NCI-H2081 treated with DMSO at 0.1 percent for 48 hours (cell line): ENCODE measurements at places on chromosomes 3 and 15.

DNA sequence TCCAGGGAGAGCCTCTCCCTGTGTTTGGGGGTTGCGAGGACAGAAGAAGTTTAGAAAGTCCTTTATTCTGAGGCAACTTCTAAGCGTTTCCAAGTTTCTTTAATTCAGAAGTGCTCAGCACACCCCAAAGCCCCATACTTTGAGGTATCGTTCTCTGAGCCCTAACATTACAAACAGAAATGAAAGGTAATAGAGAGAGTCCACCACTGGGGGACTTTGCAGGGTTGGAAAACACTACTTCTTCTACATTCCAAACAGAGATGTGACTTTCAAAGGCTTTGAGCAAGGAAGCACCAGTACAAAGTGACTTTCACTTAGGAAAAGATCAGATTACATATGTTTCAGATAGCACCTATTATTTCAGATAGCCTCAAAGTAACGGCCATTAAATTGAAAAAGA is 6.2 kb upstream of the ZNF280D start:
- DNase-seq = no peak

DNA sequence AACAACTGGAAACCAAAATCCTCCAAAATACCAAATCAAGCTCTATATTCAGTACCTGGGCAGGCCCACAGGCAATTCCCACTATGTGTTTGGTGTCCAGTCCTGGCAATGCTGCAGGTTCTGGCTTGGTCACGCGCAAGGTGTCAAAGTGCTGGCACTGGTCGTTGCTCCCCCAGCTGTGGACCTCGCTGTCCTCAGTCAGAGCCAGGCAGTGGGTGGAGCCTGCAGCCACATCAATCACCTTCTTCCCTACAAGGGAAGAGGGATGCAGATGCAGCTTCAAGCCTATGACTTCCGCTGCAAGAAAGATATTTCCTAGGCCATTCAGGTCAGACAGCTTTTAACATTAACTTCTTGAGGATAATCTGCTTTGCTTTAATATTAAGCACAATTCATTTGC is 61.3 kb downstream of the HERC2 start:
- no peak for DNase-seq

DNA sequence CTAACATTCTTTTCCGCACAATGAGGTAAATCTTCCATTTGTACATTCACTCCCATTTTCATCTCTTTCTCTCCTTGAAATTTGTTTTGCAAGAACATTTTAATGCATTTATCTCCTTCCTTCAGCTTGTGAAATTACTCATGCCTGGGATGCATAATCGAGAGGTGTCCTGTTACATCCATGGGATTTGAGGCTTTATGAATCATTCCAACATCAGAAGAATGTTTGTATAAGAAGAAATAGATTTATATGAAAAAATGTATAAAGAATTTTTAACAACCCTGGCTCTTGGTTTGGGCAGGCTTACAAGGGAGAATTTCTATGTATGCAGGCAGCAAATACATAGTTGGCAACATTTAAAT is 93.2 kb upstream of the MBNL1 start:
- DNase-seq = no peak

DNA sequence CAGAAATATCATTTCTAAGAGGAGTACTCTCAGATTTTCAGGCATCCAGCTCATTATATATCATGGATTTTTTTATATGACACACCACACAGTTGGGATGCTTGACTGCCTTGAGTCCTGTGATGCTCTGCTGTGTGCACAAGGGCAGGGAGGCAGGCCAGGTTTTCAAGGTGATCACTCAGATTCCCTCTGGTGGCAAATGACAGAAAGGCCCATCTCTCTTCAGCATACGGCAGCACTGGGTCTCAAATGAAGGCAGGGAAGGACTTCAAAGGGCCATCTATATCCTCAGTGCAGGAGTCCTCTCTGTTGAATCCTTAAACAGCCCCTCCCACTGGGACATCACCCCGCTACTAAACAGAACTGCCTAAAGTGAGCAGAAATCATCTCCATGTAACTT is 54.8 kb upstream of the MYO5C start:
- DNase-seq = no peak

DNA sequence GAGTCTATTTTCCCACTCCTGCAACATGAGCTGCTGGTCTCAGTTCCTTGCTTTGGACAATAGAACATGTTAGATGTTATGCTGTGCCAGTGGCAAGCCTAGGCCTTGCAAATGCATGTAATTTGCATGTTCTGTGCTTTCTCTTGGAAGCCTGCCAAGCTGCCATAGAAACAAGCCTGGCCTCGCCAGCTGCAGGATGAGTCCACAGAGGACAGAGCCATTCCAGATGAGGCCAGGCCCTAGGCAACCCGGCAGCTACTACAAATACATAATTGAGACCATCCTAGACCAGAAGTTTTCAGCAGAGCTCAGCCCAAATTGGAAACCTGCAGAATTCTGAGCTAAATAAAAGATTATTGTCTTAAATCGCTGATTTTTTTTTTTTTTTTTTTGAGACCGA is 39.6 kb downstream of the TRIM69 start:
- no peak for DNase-seq

DNA sequence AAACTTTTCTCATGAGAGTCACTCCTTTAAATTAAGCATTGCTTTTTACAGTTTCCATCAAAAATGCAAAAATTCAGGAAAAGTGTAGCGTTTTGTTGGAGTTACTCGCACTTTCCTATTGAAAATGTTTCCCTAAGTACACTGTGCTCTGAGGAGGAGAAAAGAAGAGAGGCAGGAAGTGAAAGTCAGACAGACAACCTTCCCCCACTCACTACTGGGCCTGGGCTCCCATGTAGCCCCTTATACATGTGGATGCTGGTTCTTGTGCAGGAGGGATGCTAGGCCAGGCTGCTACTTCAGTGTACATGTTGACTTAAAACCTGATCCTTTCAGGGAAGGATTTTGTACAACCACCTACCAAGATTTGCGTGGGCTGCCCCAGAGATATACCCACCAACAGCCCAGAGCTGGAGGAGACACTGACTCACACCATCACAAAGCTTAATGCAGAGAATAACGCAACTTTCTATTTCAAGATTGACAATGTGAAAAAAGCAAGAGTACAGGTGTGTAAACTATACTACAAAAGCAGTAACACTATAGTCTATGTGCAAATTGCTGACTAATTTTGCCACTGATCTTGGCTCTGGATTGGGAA is 15.1 kb downstream of the KNG1 start:
- no peak for DNase-seq

GRCh38 chr3:152226176-152226575 is 42.6 kb upstream of the MBNL1 start:
- no peak for DNase-seq

DNA sequence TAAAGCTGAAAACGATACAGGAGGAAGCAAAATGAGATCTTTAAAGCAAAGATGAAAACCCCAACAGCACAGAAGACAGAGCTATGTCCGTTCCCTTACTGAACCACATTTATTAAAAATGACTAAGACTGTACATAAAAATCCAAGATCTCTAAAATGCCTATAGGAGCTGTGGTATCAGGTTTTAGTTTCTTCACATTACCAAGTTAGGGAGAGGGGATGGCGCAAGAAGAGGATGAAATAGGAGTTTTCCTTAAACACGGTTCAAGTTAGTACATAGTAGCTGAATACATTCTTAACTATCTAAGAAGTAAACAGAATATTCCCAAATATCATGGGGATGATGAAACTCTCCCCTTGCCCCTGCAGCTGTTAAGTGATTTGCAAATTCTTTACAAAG is 6.3 kb downstream of the EOMES start:
- DNase-seq = no peak

GRCh38 chr15:94040541-94041248 is 190.7 kb upstream of the MCTP2 start:
- no peak for DNase-seq

- DNase-seq = no peak
Measured at GRCh38 chr15:77623755-77624524, 8.8 kb downstream of the LINGO1 start.

DNA sequence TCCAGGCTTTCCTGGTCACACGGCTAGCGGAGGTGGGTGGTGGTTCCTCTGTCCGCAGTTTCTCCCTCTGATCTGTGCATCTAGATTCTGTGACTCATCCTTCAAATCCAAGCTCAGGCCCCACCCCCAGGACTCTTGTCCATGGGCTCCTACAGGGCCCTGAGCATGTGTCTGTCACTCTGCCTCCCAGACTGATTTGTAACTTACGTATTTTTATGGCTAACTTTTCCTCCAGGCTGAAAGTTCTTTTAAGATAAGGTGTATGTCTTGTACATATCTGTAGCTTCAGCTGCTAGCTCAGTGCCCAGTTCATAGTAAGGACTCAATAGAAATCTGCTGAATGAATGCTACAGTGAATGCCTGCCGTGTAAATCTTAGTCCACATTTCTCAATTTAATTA is 8.0 kb downstream of the ESYT3 start:
- DNase-seq = no peak

GRCh38 chr3:38739396-38739689 is 76.7 kb downstream of the SCN10A start:
- no peak for DNase-seq

- DNase-seq = no peak
Measured at GRCh38 chr3:153835540-153835939, 285.6 kb upstream of the ARHGEF26 start.

DNA sequence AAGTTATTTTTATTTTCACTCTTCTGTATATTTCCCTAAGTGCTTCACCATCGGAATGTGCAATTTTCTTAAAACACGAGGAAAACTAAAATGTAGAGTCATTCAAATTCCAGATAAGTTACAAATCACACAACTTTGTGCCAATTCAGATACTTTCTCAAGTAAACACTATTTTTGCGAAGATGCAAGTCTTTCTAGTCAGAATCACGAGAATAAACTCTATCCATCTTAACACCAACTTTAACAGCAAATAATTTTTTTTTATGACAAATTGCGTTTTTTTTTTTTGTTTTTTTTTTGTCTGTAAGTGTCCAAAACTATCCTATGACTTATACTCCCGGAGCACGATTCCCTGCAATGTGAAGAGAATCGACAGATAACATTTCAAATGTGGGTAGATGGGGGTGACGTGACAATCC is 1.3 kb downstream of the STAG1 start:
- no peak for DNase-seq

DNA sequence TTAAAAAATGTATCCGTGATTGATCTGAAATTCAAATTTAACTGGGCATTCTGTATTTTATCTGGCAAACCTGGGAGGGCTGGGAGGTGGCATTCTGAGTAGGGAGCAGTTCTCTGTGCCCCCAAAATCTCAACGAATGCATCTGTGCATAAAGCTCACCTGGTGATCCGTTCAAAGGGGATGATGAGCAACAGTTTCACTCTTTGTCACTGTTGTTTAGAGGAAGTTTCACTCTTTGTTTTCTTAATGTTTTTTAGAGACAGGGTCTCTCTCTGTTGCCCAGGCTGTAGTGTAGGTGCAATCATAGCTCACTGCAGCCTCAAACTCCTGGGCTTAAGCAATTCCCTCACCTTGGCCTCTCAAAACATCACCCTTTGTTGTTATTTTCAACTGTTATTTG is 186.7 kb downstream of the SSR3 start:
- no peak for DNase-seq

DNA sequence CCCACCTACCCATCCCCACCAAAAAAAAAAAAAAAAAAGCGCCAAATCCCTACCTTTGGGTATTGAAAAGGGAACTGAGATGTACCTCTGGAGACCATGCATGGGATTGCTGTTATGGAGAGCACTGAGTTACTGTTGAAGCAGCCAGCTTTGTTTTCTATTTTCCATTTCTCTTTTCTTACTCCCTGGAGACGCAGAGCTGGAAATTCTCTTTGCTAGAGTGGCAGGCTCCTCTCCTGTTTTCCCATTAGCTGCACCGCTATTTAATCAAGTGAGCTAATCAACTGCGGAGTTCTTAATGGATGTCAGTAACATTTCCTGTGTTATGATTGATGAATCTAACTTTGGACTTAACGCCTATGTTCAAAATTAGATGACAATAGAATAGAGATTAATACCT is 136.1 kb upstream of the LMCD1 start:
- DNase-seq = no peak
